ENCODE measurements at places on chromosomes 13 and 19. TPM values are rescaled to one million over a fixed set of nuclear protein-coding genes. Genes with fewer than 3 reads are reported as not detected.

GRCh38 chr13:73168226-73168952, 109.6 kb downstream of the KLF5 start:
- H3K27ac ChIP-seq = no peak overlapping the region
- no peaks in the 10 kb centered on the region for H3K36me3 ChIP-seq
- no peak overlapping the region for H3K4me3 ChIP-seq

DNA sequence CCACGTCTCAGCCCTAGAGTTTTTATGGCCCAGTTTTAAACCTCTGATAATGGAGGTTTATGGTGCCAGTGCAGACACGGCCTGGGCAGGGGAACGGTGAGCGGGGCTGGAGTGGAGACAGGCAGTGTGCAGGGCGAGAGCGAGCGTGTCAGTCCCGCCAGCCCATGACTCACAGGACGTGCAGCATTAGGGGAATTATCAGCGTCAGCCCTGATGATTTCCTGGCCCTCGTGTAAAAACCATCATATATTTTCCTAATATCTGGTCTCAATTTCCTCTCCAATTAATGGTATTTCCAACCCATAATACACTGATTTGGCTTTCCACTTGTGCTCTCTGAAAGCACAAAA, 104.6 kb upstream of the VSTM2B start:
- no peak overlapping the region for H3K27ac ChIP-seq
- no peak for DNase-seq
- H3K27me3 ChIP-seq = no peaks in the 10 kb centered on the region
- H3K4me3 ChIP-seq = no peak overlapping the region
- H3K4me1 ChIP-seq = no peaks in the 10 kb centered on the region

GRCh38 chr13:94217370-94217769, 262.1 kb downstream of the DCT start:
- H3K4me1 ChIP-seq = no peaks in the 10 kb centered on the region
- H3K4me3 ChIP-seq = no peak overlapping the region
- DNase-seq = no peak
- H3K36me3 ChIP-seq = no peaks in the 10 kb centered on the region
- H3K27me3 ChIP-seq = no peaks in the 10 kb centered on the region

CLDND2 gene
- 0.73 TPM for polyA plus RNA-seq

Measured in adrenal gland (tissue), 19 donors.